ENCODE measurements at places on chromosomes 4 and X.

GRCh38 chr4:74953647-74954046 is 20.7 kb downstream of the PARM1 start:
- DNase-seq: no peak

DNA sequence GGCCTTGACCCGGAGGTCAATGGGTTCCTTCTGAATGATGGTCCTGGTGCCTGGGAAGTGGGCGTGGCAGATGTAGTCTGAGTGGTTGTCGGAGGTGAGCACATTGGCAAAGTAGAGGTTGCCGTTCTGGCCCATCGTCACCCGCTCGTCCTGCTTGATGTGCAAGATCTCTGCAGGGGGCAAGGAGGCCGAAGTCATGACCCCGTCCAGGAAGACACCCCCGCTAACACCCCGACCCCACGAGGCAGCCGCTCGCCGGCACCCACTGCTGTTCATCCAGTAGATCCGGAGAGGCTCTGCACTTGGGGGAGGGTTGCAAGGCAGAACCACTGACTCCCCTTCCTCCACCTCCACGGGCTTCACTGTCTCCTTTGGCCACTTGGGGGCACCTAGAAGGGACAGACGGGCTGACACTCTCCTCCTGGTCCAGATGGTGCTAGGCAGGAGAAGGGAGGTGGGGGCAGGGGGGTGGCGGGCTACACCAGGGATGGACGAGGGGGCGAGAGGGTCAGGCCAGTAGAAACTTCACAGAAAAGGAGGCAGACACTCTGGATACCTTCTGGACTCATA is 15.1 kb downstream of the L1CAM start:
- no peak for DNase-seq

GRCh38 chrX:7889135-7889534 is 38.1 kb downstream of the PNPLA4 start:
- no peak for DNase-seq

DNA sequence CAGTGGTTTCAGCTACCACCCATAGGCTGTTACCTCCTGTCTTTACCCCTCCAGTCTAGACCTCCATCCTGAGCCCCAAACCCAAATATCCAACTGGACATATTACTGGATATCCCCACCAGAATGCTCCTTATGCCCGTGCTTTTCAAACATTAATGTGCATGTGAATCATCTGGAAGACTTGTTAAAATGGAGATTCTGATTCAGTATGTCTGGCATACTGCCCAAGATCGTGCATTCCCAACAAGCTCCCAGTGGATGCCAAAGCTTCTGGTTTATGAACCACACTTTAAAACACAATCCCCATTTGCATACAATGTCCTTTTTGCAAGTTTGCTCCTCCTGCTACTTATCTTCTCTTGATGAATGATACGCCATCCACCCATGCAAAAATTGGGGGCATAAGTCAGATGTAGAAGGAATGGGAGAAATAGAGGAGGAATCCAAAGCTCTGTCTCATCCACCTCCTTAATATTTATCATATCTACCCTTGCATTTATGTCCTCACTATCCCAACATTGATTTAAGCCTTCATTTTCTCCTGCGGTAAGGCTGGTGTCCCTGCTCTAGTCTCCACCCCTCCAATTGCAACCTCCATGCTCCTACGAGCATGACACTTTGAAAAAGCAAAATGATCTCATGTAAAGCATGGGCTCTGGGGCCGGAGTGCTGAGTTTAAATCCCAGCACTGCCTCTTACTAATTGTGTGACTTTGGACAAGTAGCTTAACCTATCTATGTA is 7.4 kb upstream of the PGRMC1 start:
- DNase-seq: peak; percentile 92

DNA sequence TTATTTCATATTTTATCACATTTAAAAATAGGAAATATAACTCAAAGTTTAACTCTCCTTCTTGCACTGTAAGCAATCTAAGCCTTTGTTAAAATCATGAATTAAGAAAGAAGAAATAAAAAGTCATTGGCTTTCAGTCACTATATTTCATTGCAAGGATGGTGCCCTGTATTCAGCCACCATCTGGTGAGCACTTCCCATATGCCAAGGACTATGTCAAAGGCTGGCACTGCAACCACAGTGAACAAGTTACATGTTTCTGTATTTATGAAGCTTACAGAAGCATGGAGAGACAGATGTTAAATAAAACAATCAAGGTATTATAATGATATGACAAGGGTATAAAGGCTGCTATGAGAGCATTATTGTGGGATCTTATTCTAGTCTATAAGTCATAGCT is 68.6 kb downstream of the PRKG2 start:
- no peak for DNase-seq

DNA sequence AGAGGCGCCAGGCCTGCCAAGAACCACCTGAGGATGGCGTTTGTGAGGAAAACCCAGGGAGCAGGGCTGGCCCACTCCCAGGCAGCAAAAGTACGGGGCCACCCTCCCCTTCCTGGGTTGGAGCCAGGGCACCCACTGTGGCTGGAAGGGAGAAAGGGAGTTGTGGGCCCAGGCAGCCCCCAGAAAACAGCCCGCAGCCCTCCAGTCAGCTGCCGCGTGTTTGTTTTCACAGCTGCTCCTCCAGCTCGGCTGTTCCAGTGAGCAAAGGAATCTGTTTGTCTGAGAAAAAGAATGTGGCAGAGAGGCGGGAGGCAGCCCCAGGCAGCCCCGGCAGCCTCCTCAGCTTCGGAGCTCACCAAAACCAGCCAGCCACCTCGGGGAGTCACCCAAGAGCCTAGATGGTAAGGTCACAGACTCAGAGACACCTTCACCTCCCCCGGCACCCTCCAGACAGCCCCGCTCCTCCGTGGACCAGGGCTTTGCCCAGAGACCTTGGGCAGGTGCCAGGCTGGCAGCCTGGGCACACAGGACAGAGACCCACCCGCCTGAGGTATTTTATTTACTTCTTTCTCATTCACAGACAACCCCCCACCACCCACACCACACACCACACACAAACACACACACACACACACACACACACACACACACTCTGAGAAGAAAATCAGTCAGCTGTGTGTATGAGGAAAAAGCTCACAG is 338.1 kb downstream of the BCOR start:
- peak; percentile 33 for DNase-seq

DNA sequence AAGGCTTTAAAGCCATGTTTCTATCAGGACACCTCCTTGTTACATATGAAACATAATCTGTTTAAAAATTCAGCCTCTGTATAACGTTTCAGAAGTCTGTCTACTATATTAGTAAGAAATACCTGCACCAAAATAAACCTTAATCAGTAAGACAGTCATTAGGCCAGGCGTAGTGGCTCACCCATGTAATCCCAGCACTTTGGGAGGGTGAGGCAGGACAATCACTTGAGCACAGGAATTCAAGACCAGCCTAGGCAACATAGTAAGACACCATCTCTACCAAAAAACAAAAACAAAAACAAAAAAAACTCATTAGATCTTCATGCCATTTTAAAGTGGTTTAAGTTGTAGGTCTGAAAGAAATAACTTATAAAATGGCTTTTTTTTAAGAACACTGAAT is 107.5 kb upstream of the STIM2 start:
- no peak for DNase-seq

- DNase-seq: no peak
Observed at GRCh38 chr4:183636503-183636902, 22.5 kb downstream of the RWDD4 start.

GRCh38 chr4:90536408-90536807 is 409.2 kb downstream of the CCSER1 start:
- DNase-seq: no peak

GRCh38 chr4:121692261-121692660 is 4.5 kb downstream of the ANXA5 start:
- DNase-seq: no peak

DNA sequence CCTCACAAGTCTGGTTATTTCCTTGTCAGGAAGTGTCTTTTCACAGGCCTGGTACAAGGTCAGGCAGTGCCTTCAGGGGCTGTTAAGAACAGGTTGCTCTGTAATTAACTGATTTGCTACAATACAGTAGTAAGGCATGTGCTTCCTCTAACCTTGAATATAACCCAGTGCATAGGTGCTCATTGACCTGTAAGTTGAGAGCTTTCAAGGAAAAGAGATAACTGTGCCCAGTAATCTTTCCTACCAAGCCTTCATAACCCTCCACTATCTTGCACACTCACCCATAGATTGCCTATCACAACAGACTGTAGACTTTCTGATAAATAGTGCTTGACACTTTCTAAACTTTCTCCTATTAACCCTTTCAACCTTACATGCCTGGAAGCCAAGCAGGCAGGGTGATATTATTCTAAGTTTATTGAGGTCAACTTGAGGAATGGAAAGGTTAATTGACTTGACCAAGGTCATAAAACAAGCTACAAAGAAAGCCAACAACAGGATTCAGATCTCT is 148.1 kb downstream of the PPARGC1A start:
- DNase-seq: no peak

DNA sequence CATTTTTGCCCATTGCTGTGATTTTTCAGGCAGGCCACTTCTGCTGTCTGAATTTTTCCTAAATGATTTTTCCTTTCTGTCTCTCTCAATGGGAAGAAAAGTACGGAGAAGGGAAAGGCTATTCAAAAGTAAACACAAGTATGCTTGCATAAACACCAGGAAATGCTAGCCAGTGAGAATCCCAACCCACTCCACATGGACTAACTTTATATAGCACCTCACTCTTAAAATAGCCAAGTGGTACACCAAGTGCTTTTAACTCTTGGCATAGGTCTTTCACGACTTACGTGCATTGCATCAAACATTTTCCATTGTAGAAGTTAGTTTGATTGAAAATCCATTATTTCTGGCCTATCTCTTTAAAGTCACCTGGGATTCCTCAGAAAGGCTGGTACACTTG is 178.9 kb upstream of the SPANXN1 start:
- no peak for DNase-seq

DNA sequence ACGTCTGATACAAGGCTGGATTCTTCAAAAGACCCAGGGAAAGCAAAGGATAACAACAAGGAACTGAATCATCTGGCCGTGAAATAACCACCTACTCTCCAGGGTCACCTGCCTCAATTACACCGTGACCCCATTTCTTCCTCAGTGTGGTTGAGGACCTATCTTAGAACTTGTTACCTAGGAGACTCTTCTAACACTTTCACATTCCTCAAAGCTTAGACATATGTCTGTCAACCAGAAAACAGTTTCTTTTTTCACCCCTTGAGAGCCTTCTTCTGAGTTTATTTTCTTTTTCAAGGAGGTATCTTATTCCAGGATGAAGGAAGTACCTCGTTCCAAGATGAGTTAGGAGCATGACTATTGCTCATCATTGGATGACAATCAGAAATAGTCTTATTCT is 337.8 kb downstream of the ARHGAP24 start:
- no peak for DNase-seq

DNA sequence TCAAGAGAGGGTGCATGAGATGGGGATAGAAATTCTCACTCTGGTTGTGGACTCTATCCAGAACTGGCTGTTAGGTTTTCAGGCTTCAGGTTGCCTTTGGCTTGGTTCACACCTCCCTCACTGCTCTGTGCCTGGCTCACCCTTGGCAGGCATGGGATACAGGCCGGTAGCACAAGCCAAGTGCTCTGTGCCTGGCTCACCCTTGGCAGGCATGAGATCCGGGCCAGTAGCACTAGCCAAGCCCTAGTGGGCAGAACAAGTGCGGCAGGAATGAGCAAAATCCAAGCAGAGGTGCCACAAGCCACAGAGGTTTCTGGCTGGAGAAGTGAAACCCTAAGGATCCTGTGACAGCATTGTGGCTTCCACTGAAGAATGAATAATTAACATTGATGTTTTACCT is 1642.3 kb downstream of the C4orf33 start:
- DNase-seq: no peak

DNA sequence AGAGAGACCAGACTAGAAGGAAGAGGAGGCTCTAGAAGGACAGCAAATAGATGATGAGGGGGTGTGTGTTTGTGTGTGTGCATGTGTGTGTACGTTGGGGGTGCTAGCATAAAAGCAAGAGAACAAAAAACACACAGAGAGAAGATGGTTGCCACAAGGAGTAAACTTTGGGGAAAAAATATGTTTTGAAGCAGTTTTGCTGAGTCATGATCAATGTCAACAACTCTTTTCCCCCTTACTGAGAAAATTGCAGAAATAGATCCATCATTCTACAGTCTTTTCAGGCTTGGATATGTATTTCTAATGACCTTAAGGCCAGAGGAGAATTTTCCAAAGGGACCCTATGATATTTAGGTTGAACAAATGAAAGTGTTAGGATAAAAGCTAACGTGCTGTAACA is 89.0 kb upstream of the NHS start:
- no peak for DNase-seq

DNA sequence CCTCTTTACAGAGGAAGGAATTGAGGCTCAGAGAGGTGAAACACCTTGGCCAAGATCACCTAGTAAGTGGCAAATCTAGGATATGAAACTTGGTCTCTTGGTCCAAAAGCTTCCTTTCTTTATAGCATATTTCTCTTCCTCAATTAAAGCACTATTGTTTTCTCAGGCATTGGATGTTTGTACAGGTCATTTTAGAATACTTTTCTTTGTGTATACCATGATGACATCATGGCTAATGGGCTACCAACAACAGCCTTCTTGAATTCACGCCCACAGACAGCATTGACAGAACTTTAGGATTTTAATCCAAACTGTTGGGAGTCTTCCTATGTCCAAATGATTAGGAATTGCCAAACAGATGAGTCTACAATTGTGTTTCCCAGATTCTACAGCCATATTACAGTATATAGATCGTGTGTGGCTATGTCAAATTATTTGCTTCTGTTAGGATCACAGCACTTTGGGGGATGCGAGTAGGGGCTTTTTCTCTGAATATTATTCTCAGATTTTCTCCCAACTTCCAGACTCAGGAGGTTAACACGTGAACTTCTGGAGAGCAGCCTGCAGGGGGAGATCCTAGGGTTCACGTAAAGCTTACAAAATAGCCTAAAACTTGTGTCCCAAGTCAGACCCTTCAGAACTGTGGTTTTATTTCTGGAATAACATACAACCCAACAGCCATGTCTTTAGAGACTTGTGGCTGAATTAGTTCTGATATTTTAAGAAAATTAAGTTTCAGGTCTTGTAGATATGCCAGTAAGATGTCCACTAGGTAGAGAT is 191.8 kb downstream of the SHROOM3 start:
- DNase-seq: no peak

DNA sequence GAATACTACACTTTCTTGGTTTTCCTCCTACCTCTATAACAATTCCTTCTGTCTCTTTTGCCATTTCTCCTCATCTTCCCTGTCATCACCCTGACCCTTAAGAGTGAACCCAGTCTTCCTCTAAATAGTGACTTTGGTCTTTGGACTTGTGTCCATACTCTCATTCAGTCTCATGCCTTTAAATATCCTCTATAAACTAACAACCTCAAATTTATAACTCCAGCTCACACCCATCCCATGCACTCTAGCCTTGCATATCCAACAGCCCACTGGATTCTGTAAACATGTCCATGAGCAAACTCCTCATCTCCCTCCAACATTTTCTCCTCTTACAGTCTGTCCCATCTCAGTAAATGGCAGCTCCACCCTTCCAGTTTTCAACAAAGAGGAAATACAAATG is 15.0 kb downstream of the BCLAF3 start:
- DNase-seq: no peak

GRCh38 chr4:20319825-20320612 is 68.3 kb downstream of the SLIT2 start:
- no peak for DNase-seq

GRCh38 chr4:94757192-94758140 is at the start of gene BMPR1B:
TSS of gene BMPR1B (plus strand) at chr4:94757955. CDS start at chr4:95104425, 346,470 bp downstream.
- DNase-seq: peak; percentile 40

Data from foreskin fibroblast (primary cell).